ENCODE measurements at places on chromosomes 7 and 10.

GRCh38 chr7:96269246-96269994 is 52.5 kb downstream of the SLC25A13 start:
- no peaks in the 10 kb centered on the region for H3K36me3 ChIP-seq
- no peak overlapping the region for H3K27ac ChIP-seq
- H3K4me1 ChIP-seq, result no peaks in the 10 kb centered on the region
- no peak for DNase-seq
- H3K4me3 ChIP-seq, result no peak overlapping the region
- H3K27me3 ChIP-seq, result no peaks in the 10 kb centered on the region

DNA sequence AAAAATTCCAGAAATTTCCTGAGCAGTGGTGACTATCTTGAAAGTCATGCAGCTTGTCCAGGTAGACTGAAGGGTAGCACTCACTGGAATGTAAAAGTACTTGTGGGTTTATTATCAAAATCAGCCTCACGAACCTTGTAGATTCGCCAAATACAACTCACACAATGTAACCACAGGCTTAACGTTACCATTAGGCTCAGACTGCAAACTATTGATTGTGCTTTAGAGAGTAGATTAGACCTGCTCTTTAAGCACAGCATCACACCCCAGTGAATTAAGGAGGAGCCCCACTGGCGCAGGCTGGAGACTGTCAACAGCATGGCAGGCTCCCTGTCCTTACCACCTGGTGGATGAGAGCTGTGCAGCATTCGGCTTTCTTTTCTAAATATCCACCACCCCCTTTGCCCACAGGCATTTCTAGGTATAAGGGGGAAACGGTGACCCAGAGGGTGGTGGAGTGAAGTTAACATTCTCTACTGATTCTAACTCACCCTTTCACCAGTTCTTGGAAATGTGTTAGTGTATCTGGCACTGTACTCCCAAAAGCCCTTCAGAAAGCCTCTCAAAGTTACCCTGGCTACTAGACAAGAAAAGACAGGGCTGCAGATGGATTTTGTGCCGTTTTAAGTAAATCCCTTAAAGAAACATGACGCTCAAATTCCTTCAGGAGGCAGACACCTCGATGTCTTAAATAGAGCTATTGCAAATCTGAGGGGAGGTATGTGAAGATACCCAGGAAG is 56.6 kb downstream of the GSDME start:
- H3K27me3 ChIP-seq, result no peaks in the 10 kb centered on the region
- H3K27ac ChIP-seq, result no peak overlapping the region

- H3K27ac ChIP-seq, result no peak overlapping the region
- H3K27me3 ChIP-seq, result no peaks in the 10 kb centered on the region
- H3K4me1 ChIP-seq, result no peaks in the 10 kb centered on the region
Observed at GRCh38 chr7:20287317-20287716, 43.4 kb upstream of the ITGB8 start.

- H3K4me3 ChIP-seq, result no peak overlapping the region
- H3K4me1 ChIP-seq, result no peaks in the 10 kb centered on the region
- no peaks in the 10 kb centered on the region for H3K36me3 ChIP-seq
- no peak overlapping the region for H3K27ac ChIP-seq
Observed at GRCh38 chr7:142131439-142132185, 20.1 kb downstream of the MGAM2 start.

GRCh38 chr7:90246171-90246570 is 1.2 kb downstream of the CFAP69 start:
- H3K27ac ChIP-seq, result peak overlapping the region; percentile 93
- DNase-seq, result peak; percentile 43
- peak overlapping the region; percentile 95 for H3K4me3 ChIP-seq

GRCh38 chr10:51204701-51205100 is 130.4 kb downstream of the PRKG1 start:
- H3K36me3 ChIP-seq, result no peaks in the 10 kb centered on the region
- no peak overlapping the region for H3K27ac ChIP-seq
- no peaks in the 10 kb centered on the region for H3K27me3 ChIP-seq
- H3K4me3 ChIP-seq, result no peak overlapping the region
- no peaks in the 10 kb centered on the region for H3K4me1 ChIP-seq
- no peak for DNase-seq

GRCh38 chr10:361203-362081 is 226.2 kb downstream of the ZMYND11 start:
- H3K4me1 ChIP-seq, result no peaks in the 10 kb centered on the region
- no peaks in the 10 kb centered on the region for H3K27me3 ChIP-seq
- H3K27ac ChIP-seq, result no peak overlapping the region
- H3K36me3 ChIP-seq, result no peaks in the 10 kb centered on the region
- H3K4me3 ChIP-seq, result no peak overlapping the region

- no peak for DNase-seq
- H3K27me3 ChIP-seq, result no peaks in the 10 kb centered on the region
- no peak overlapping the region for H3K27ac ChIP-seq
- no peak overlapping the region for H3K4me3 ChIP-seq
- H3K36me3 ChIP-seq, result no peaks in the 10 kb centered on the region
- H3K4me1 ChIP-seq, result no peaks in the 10 kb centered on the region
Observed at GRCh38 chr10:15681076-15681475, 38.6 kb downstream of the ITGA8 start.

DNA sequence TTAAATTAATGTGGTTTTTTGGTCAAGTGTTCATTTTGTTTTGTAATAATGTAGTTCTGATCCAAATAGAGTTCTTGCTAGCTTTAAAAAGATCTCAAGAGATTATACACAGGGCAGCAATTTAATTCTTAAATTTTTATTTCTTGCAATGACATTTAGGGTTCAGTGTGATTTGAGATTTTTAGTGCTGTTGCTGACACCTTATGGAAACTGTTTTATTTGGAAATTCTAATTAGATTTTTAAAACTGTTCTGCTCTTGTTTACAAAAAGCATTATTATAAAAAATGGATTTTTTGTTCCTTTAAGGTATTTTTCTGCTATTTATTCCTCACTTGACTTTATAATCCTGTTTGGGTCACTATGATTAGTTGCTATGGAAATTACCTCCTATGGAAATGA is 72.1 kb downstream of the RTKN2 start:
- H3K4me1 ChIP-seq, result no peaks in the 10 kb centered on the region
- DNase-seq, result no peak
- H3K36me3 ChIP-seq, result no peaks in the 10 kb centered on the region
- H3K4me3 ChIP-seq, result no peak overlapping the region

- no peak for DNase-seq
- no peaks in the 10 kb centered on the region for H3K27me3 ChIP-seq
- no peak overlapping the region for H3K4me3 ChIP-seq
- H3K4me1 ChIP-seq, result no peaks in the 10 kb centered on the region
- H3K27ac ChIP-seq, result no peak overlapping the region
Observed at GRCh38 chr7:14403587-14403986, 414.1 kb upstream of the ETV1 start.

GRCh38 chr10:91596825-91597196 is 36.1 kb downstream of the PPP1R3C start:
- H3K27ac ChIP-seq, result peak overlapping the region; percentile 51
- no peak overlapping the region for H3K4me3 ChIP-seq
- no peaks in the 10 kb centered on the region for H3K4me1 ChIP-seq
- H3K36me3 ChIP-seq, result no peaks in the 10 kb centered on the region

DNA sequence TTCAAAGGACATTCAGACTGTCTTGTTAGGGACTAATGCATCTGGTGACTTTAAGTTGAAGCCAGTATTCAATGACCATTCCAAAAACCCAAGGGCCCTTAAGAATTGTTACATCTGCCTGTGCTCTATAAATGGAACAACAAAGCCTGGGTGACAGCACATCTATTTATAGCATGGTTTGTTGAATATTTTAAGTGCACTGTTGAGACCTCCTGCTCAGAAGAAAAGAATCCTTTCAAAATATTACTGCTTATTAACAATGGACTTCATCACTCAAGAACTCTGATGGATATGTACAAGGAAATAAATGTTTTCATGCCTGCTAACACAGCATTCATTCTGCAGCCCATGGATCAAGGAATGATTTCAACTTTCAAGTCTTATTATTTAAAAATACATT is 33.1 kb upstream of the CYP26C1 start:
- H3K36me3 ChIP-seq, result no peaks in the 10 kb centered on the region
- DNase-seq, result no peak
- H3K4me1 ChIP-seq, result no peaks in the 10 kb centered on the region
- H3K27me3 ChIP-seq, result no peaks in the 10 kb centered on the region
- H3K27ac ChIP-seq, result no peak overlapping the region

GRCh38 chr7:124716894-124717293 is 48.7 kb downstream of the GPR37 start:
- H3K36me3 ChIP-seq, result no peaks in the 10 kb centered on the region
- H3K4me1 ChIP-seq, result no peaks in the 10 kb centered on the region
- DNase-seq, result no peak

- no peak overlapping the region for H3K4me3 ChIP-seq
- no peaks in the 10 kb centered on the region for H3K4me1 ChIP-seq
- no peak overlapping the region for H3K27ac ChIP-seq
- no peak for DNase-seq
Observed at GRCh38 chr7:49483142-49483541, 290.3 kb upstream of the VWC2 start.

- no peaks in the 10 kb centered on the region for H3K36me3 ChIP-seq
- no peaks in the 10 kb centered on the region for H3K27me3 ChIP-seq
- H3K4me1 ChIP-seq, result no peaks in the 10 kb centered on the region
- no peak overlapping the region for H3K27ac ChIP-seq
- DNase-seq, result no peak
Observed at GRCh38 chr10:132643709-132644526, 106.3 kb downstream of the INPP5A start.

DNA sequence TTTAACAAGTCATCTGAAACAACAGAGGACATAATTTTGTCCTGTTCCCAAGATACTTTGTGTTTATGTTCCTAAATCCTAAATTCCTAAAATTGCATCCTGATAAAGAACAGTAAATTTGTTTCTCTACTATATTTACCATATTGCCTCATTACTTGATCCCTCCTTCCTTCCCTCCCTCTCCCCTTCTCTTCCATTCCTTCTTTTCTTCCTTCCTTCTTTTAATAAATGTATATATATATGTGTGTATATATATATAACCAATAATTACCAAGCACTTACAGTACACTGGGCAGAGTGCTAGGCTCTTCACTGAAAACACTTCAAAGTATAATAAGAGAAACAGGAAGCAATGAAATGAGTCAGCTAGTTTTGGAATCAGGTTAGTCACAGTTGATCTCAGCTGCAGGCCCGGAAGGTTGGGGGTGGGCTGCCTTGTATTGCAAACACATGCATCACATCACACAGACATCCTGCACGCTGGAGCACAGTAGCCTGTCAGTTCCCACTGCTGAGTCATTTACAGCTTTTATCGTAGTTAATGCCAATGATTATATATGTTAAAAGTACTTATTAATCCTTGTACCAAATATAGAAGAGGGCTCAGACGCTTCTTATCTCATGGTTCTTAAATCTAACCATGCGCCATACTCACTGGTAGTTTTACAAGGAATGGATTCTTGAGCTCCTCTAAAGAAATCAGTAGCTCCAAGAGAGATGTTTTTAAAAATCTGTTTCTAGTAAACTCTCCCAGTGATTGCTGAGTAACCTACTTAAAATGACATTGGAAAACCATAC is 551.7 kb downstream of the GRM8 start:
- H3K4me1 ChIP-seq, result no peaks in the 10 kb centered on the region
- no peak overlapping the region for H3K27ac ChIP-seq
- DNase-seq, result no peak
- H3K4me3 ChIP-seq, result no peak overlapping the region

GRCh38 chr7:147436718-147437117 is 1153.8 kb upstream of the C7orf33 start:
- H3K4me1 ChIP-seq, result no peaks in the 10 kb centered on the region
- H3K36me3 ChIP-seq, result no peaks in the 10 kb centered on the region
- no peak overlapping the region for H3K4me3 ChIP-seq
- no peak for DNase-seq
- H3K27me3 ChIP-seq, result no peaks in the 10 kb centered on the region

GRCh38 chr10:101920546-101920945 is 76.9 kb upstream of the KCNIP2 start:
- H3K27ac ChIP-seq, result no peak overlapping the region
- H3K4me1 ChIP-seq, result no peaks in the 10 kb centered on the region
- no peak for DNase-seq
- H3K36me3 ChIP-seq, result no peaks in the 10 kb centered on the region

DNA sequence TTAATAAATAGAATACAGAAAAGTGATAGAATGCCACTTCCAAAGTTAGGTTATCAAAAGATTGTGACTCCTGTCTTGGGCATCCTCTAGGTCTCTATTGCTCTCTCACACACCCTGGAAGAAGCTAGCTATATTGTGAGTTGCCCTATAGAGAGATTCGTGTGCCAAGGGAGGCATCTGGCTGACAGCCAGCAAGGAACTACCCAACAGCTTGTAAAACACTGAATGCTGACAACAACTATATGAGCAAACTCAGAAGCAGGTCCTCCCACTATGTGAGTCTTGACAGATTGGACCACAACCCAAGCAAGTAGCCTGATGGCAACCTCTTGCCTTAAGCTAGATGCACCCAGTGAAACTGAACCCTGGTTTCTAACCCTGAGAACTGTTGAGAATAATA is 55.7 kb upstream of the CDK14 start:
- H3K27ac ChIP-seq, result no peak overlapping the region
- no peak for DNase-seq
- no peaks in the 10 kb centered on the region for H3K27me3 ChIP-seq
- H3K36me3 ChIP-seq, result no peaks in the 10 kb centered on the region
- H3K4me1 ChIP-seq, result no peaks in the 10 kb centered on the region
- no peak overlapping the region for H3K4me3 ChIP-seq

DNA sequence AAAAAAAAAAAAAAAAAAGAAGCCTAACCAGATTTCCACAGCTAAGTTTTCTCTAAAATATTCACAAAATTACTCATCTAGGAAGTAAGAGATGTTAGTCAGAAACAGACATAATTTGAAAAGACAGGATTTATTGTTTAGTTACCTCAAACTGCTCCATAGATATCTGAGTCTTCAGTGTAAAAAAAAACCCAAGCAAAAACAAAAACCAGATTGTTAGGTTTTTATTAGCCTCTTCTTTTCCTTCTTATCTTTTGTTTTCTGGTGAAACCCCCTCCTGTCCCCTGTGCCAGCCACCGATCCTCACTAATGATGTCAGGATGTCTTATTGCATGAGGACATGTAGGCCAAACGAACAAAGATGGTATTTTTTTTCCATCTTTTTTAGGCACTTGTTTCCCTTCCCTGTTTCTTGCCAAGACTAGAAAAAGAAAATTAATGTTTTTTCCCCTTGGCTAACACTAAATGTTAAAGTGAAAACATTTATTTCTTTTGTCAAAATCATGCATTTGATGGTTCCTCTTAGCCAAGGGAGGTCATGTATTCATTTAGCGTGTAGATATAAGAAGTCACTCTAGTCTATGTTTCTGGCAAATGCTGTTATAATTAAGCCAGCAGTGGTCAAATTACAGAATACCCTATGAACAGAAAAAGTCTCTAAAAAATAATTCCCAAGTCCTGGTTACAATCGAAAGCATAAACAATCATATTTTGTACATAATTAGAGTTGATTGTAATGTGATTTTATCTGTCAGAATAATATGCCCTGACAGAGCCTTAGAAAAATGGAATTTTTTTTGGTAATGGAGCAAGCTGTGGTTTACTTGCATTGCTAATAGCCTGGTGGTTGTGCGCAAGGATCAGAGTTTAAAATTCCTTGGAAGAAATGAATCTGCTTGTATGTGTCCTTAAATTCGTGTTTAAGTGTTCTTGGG is 702.4 kb upstream of the FZD8 start:
- no peaks in the 10 kb centered on the region for H3K27me3 ChIP-seq
- no peak for DNase-seq
- H3K4me1 ChIP-seq, result no peaks in the 10 kb centered on the region
